ENCODE measurements at places on chromosomes 2 and 18.

- DNase-seq = peak; percentile 8
Observed at GRCh38 chr18:59823596-59824195, 76.1 kb upstream of the PMAIP1 start.

GRCh38 chr18:69127873-69128500, 272.7 kb upstream of the DOK6 start:
- DNase-seq = no peak

GRCh38 chr2:108385411-108386071, 7.8 kb downstream of the SULT1C4 start:
- no peak for DNase-seq

DNA sequence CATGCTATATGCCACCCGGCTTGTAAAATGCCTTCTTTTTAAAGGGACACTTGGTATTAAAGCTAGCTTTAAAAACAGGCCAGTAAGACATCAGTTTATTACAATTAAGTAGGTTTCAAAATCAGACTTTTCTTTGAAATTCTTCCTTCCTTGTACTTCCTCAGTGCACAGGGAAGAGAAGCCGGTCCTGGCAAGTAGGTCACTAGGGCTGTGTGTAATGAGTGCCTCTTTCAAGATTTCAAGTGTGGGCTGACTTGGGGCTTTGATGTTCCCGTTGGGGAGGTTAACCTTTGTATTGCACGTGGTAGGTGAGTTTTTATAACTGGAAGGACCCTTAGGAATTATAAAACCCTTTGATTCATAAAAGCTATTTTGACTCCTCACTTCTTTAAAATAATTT, 566.4 kb upstream of the ID2 start:
- no peak for DNase-seq

DNA sequence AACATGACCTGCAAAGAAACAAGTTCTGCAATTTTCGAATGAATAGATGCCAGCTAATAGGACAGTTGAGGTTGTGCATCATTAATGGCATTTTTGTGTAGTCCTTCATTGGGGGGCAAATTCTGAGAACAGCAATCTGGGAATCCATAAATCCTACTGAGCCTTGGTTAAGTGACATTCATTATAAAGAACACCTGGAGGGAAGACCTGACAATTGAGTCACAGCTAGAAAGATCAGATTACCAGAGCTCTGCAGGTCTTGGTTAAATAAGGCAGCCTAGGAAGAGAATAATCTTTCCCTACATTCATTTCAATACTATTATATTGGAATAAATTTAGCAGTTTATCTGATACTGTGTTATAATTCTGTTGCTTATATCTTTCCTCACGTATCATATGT, 14.3 kb downstream of the KCNH7 start:
- DNase-seq = no peak

- DNase-seq = no peak
Observed at GRCh38 chr2:157468931-157469708, 25.2 kb upstream of the CYTIP start.

- DNase-seq = no peak
Observed at GRCh38 chr18:61471541-61471940, 138.3 kb downstream of the CDH20 start.

GRCh38 chr2:217953011-217953481, 49.7 kb downstream of the TNS1 start:
- DNase-seq = no peak

DNA sequence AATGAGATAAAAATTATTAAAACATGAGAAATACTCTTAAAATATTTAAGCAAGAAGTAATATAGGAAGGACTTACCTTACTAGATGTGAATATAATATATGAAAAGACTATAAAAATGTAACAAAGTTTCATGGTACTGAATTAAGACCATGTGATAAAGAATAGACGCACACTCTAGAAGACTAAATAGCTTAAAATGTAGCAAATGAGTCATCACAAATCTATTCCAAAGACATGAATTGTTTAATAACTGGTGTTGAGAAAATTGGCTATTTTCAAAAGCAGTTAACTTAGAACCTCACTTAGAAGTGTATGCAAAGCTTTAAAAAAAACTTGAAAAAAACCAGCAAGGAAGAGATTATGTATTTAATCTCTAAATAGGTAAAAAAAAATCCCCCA, 64.1 kb downstream of the POLE4 start:
- DNase-seq = no peak

DNA sequence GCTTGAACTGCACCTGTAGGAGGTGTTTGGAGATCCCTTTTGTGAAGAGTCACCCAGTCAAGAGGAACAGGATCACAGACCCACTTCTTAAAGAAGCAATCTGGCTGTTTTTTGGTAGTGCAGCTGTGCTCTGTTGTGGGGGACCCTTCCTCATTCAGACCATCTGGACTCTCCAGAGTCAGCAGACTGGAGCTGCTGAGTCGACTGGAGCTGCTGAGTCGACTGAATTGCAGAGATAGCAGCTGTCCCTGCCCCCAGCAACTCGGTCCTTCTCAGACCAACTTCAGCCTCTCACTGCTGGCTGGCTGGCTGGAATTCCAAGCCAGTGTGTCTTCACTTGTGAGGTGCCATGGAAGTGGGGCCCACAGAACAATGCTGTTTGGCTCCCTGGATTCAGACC, 56.8 kb downstream of the GTF3C3 start:
- DNase-seq = no peak

- no peak for DNase-seq
Observed at GRCh38 chr18:48806551-48807261, 144.1 kb downstream of the SMAD7 start.

DNA sequence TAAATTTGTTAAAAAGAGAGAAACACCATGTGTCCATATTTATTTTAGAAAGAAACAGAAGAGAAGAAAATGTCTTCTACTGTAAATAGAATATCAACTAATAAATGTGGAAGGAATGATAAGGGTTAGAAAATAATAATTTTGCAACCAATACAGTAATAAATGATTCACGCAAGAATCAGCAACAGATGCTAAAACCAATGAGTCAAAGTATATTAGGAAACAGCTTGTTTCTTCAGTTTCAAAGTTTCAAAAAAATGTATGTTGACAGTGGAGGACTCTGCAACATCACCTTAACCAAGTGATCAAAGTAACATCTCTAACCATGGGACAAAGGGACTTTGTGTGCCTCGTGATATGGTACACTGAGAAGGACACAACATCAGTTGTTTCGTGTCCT, 147.0 kb downstream of the TWIST2 start:
- no peak for DNase-seq

DNA sequence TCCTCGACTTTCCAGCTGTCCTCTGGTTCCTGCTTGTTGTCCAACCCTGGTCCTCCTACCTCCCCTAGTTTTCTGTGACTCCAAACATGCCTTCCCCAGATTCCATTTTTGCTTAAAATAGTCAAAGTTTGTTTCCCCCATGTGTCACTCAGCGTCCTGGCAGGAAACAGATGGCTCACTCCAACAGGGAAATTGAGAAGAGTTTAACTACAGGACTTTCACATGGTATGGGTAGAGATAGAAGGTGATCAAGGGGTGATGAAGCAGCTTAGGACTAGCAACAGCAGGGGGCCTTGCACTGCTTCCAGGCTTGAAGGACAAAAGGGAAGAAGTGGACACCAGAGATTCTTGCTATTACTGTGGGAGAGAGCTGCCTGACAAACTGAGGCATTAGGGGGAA, 6.1 kb upstream of the CUL3 start:
- DNase-seq = no peak

GRCh38 chr2:127392828-127393578, 5.2 kb upstream of the MAP3K2 start:
- no peak for DNase-seq

DNA sequence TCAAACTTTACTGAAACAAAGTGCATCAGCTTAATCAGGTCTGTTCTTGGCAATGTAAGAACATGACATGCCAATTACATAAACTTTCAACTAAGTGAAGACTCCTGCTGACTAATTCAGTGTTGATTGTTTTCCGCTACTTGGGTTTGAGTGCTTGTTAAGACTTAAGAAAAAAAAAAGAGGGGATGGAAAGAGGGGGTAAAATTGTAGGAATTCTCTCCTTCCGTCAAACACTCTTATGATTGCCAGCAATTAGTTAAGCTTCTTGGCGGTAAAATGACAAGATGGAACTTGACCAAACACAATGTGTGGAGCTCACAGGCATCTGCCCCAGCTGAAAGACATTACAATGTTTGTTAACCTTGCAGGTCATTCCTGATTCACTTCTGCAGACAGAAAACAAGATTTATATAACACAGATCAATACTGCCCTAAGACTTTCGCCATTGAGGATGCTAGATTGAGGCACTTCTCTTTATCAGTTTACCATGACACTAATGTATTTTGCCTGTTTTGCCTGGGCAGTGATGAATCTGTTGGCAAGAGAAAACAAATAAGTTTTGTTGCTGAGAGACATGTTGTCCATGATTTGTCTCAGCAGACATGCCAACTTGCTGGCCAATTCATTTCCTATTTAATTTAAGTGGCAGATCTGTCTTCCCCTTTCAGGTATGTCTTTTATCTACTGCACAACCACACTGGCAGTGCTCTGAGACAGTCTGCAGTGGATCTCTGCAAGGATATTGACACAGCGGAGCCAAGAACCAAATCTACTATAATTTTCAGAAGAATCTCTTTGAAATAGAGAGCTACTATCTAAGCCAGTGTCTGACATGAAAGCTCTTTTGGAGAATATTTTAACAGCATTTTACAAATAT, 410.0 kb upstream of the KCNH7 start:
- no peak for DNase-seq

- DNase-seq = no peak
Observed at GRCh38 chr18:77960791-77961410, 711.3 kb downstream of the GALR1 start.
